NCI-H82 (cell line): ENCODE measurements at places on chromosomes 16 and 17.

GRCh38 chr17:59342681-59343131 lies 11.3 kb downstream of the YPEL2 start:
- no peak for DNase-seq

DNA sequence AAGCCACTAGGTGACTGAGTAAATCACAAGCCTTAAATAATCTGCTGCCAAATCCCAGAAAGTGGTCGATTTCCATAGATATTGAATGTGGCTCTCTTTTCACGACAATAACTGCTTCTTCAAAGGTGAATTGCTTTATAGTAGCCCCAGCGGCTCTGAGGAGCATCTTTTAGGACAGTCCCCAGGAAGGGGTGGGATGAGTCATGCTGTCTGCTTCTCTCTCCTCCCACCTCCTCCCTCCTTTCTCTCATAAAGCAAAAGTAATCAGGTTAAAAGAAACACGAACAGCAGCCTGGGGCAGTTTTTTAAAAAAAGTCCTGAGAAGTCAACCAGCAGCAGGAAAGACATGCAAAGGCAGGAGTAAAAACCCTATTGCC lies 1.8 kb downstream of the KIAA0513 start:
- DNase-seq: peak; percentile 26

- DNase-seq: no peak
Observed at GRCh38 chr16:57696240-57696639, 1.6 kb downstream of the DRC7 start.

DNA sequence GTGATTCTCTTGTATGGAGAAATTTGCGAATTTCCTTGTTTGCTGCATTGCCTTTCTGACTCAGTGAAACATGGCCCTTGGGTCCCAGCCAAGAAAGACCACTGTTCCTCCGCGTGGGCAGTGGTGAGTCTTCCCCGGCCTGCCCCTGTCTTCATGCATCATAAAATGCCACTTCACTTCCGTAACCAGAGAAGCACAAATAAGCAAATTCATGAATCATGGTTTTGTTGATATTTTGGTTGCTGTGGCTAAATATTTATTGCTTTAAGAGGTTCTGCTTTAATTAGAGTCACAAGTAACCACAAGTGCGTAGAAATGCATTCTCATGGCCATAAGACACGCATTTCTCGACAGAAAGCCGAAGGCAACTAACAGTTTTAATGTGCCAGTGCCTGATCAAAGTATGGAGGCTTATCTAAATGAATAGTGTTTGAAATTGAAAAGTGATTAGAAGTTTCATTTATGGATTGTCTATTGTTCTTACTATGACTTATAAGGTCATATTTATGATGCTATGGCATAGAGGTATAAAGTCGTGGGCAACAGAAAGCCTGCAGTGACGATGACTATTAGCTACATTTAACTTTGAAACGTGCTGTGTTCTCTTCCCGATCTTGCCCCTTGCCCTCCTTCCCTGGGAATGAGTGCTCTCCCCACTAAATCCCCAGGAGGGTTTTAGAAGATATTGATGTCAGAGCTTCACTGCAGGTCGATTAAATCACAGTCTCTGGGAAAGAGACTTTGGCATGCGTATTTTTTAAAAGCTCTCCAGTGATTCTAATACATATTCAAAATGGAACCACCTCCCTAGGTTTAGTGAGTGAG lies 76.0 kb downstream of the WIPI1 start:
- no peak for DNase-seq

GRCh38 chr17:69870751-69871199 lies 204.2 kb upstream of the KCNJ16 start:
- no peak for DNase-seq

DNA sequence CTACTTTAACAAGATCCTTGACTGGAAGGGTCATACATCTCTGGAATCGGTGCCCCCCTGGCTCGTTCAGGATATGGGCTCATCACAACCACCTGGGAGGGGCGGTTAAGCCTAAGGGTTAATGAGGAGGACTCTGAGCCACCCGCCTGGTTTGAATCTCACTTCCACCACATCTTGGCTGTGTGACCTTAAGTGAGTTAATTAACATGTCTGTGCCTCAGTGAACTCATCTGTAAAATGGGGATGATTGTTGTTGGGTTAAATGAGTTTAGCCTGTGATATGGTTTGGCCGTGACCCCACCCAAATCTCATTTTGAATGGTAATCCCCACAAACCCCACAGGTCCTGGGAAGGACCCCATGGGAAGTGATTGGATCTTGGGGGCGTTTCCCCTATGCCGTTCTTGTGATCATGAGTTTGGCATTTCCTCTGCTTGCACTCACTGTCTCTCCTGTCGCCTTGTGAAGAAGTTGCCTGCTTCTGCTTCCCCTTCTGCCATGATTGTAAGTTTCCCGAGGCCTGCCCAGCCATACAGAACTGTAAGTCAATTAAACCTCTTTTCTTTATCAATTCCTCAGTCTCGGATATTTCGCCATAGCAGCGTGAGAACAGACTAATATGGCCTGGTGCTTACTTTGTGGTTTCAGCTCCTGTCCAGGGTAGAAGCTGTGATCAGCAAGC lies 214.0 kb upstream of the CIBAR2 start:
- DNase-seq: no peak

DNA sequence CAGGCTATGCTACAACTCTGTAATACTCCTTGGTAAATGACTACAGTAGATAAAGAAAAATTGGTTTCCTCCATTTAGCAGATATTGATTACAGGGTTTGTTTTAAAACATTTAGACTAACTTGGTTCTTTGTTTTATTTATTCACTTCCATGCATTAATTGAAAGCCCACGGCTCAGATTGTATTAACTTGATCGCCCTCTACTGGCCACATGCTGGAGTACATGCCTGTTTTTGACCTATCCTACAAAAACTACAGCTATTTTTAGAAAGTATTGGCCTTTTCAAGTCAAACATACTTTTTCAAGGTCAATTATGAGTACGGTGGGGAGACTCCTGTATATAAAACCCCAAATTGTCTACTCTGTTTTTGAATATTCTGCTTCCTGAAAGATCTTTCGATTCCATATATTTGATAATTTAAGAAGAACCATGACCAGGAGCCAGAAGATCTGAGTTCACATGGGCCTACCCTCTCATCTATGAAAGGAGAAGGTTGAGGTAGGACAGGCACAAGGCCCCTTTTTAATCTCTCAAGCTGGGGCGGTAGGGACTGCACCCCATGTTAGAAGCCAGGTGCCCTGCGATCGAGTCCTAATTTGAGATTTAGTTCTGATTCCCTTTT lies 51.8 kb downstream of the CA10 start:
- peak; percentile 73 for DNase-seq

DNA sequence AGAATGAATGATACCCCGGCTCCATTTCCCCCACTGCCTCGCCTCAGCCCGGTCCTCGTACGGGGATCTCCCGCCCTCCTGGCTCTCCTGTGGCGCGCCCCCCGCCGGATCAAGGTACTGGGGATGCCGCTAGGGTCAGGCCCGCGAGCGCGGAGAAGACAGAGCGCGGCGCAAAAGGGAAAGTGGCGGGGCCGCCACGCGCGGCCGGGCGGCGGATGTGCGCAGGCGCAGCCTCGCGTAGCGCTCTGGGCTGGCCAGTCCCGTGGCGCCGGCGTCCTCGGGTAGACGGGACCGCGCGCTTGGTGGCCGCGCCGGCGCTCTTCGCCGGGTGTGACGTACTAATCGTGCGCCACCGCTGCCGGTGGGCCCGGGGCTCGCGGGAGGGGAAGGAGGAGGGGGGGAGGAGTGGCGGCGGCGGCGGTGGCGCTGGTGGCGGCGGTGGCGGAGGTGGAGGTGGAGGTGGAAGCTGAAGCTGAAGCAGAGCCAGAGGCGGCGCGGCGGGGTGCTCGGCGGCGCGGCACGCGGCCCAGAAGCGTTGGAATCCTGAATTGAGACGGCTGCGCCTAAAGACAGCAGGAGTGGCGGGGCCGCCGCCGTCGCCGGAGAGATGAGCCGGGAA lies at the start of gene SENP3:
Gene SENP3 (plus strand): TSS at position 331 of the 619 bp plus-strand sequence. CDS start 1,158 bp downstream, outside the sequence.
- peak; percentile 96 for DNase-seq

- no peak for DNase-seq
Observed at GRCh38 chr17:75707079-75707571, 14.1 kb upstream of the ITGB4 start.

DNA sequence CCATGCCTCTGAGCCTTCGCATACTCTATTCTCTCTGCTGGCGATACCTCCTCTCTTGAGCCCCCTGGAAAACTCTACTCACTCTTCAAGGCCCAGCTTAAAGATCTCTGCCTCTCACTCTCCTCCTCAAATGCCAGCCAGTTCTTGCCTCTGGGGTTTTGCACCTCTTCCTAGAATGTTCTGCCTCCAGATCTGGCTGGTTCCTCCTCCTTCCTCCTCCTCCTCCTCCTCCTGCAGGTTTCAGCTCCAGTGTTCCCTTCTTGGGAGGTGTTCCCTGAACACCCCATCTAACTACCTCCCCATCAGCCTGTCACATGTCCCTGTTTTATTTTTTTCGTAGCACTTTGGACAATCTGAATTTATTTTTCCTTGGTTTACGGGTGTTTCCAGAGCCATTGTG lies 35.1 kb upstream of the SBK1 start:
- no peak for DNase-seq

DNA sequence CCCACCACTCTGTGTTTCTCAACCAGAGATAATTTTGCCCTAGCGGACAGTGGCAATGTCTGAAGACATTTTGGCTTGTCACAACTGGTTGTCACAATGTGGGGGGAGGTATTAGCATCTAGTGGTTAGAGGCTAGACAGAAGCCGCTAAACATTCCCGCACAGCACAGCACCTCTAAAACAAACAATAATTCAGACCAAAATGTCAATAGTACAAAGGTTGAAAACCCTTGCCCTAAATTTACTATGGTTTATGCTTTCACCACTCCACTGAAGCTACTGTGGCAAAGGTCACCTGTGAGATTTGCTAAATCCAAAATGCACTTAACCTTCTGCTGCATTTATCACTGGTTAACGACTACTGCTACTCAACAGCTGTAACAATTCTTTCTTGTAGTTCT lies 14.1 kb downstream of the NUP88 start:
- no peak for DNase-seq

- peak; percentile 65 for DNase-seq
Observed at GRCh38 chr16:30054959-30055553, 10.5 kb upstream of the ALDOA start.
